ENCODE measurements at places on chromosomes 16 and 17. TPM values are rescaled to one million over a fixed set of nuclear protein-coding genes. Genes with fewer than 3 reads are reported as not detected.

DNA sequence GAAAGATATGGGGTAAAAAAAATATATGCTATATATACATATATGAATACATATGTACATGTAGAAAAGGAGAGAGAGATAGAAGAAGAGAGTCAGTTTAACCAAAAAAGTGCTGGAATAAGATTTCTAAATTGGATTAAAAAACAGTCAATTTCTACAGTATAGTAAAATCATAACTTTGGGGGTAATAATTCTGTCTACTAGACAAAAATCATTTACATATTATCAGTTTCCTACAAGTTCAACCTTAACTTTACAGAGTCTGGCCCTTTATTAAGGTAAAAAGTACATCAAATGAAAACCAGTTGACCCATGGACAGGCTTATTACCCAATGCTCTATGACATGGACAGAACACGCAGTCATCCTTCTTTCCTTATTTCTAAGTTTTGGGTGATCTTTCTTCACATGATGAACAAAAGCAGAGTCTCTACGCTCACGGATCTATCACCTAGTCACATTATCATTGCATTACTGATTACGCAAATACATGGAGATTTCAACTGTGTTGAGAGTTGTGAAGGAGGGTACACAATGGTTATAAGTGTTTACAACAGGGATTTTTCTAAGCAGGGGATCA, 63.9 kb upstream of the SMIM36 start:
- DNase-seq = no peak

The FSCN2 gene
- total RNA-seq = 1.7 TPM

DNA sequence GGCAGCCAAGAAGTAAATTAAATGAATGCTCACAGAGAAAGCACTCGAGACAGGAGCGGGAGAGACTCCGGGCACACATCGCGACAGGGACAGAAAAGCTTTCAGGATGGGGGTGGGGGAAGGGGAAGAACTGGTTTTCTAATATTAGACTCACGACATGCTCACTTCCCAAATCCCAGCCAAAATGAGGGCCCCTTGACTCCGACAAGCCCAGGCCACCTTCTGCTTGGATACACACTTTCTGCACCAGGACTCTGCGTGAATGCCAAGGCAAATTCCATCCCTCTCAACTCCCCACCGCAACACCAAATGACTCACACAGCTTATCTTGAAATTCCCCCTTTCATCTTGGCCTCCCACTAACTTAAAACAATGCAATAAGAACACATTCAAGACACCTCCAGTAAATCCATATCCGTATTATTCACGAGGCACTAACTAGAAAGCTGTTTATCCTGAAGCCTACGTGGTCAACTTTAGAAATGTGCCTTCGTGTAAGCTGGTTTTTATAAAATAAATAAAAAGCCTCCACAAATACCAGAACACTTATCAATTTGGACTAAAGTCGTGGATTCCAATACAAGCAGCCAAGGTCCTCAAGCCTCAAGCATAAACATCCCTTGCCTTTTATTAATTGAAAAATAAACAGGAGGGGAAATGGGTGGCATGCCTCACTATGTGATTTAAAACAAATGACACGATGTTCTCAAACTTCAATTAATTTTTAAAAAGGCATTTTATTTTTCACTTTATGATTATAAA, 46.1 kb downstream of the NXN start:
- DNase-seq = peak; percentile 95

GRCh38 chr17:34644941-34645550, 65.7 kb downstream of the TMEM132E start:
- no peak for DNase-seq

DNA sequence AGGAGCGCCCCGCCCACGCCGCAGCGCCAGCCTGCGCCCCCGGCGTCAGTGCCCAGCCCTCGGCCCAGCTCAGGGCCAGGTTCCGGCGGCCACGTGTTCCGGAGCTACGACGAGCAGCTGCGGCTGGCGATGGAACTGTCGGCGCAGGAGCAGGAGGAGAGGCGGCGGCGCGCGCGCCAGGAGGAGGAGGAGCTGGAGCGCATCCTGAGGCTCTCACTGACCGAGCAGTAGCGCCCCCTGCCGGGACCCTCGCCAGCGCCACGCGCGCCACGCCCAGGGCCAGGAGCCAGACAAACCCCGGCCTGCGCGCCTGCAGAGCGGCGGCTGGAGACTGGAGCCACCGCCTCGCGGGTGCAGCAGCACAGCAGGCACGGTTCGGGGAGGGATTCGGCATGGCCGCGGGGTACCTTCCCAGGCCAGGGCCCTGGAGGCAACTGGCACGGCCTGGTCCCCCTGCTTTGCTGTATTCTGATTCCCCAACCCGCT, 9.3 kb downstream of the CORO6 start:
- no peak for DNase-seq

DNA sequence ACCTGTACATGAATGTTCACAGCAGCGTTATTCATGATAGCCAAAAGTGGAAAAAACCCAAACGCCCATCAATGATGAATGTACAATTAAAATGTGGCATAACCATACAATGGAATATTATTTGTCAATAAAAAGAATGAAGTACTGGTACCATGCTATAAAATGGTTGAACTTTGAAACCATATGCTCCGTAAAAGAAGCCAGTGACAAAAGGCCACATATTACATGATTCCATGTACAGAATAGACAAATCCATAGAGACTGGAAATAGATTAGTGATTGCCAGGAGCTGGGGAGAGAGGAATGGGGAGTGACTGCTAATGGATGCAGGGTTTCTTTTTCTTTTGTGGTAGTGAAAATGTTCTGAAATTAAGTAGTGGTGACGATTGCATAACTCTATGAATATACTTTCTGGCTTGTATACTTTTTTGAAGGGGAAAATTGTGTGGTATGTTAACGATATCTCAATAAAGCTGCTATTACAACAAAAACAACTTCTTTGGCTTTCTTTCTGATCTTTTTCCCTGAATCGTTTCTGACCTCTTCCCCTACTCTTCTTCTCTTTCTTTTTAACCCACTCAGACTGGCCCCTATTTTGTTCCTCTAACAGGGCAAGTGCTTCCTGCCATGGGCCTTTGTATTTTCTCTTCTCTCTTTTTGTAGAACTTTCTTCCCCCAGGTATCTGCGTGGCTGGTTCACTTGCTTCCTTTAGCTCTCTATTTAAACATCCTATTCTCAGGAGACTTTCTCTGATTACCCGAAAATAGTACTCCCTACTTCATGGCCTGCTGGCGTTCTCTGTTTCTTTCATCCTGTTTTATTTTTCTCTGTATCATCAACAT, 67.9 kb downstream of the FTO start:
- no peak for DNase-seq

DNA sequence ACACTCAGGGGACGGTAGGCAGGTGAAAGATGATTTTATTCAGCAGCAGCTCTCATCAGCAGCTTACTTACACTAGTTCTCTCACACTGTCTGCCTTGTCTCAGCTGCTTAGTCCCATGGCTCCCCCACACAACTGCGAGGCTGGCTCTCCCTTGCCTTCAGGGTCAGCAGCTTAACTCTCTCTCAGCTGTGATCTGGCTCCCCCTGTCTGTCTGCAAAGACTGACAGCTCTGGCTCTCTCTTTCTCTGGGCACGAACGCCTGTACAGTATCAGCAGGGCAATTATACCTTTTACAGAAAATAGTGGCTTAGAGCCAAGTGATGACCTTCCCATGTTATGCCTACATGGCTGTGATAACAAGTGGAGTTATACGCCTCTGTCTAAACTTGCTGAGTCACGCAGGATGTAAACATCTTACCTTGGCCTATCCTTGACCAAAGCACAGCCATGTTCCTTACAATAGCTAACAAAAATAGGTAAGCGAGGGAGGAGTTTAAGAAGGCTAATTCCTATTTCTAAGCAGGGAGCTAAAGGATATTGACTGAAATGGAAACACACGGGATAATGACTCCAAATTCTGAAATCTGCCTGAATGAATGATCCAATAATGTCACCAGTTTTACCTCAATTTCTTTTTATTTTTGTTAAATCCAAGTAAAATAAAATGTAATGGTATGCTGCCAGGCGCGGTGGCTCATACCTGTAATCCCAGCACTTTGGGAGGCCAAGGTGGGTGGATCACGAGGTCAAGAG, 1.1 kb upstream of the NDUFAB1 start:
- no peak for DNase-seq

- DNase-seq = no peak
Measured at GRCh38 chr17:80224683-80225082, 4.5 kb downstream of the SLC26A11 start.

- no peak for DNase-seq
Measured at GRCh38 chr16:14331020-14331419, 259.9 kb downstream of the MRTFB start.

The MPO gene
- total RNA-seq = not detected

The C1QL1 gene
- total RNA-seq = 22.9 TPM

GRCh38 chr16:80611171-80611929, 70.6 kb downstream of the DYNLRB2 start:
- DNase-seq = no peak

DNA sequence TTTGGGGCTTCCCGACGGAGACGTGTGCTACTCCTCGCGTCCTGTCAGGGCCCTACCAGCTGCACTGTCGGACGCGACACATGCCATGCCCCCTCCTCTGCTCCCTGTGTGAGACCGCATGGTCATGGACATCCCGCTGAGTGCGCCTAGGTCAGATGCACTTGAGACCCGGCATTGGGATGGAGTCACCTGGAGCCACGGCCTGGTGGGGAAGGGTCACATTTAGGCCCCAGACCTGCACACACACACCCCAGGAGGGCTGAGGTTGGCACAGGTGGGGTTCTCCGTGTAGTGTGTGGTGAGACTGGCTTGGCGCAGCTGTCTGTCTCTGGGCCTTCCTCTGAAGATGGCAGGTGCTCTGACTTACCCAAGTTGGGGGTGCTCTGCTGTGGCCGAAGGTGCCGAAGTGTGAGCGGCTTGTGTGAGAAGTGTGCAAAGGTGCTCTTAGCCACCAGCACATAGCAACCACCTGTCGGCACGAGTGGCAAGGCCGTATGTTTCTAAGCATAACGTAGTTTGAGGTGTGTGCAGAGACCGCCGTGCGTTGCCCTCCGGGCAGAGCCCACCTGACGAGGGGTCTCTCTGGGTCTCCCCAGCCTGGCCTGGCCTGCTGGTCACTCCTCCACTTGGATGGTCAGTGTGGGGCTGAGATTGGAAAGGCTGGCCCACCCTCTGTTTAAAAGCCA, 108.6 kb downstream of the BANP start:
- DNase-seq = no peak

- no peak for DNase-seq
Measured at GRCh38 chr17:74404218-74404617, 27.7 kb upstream of the GPRC5C start.

The CACNA1H gene
- total RNA-seq = 2.0 TPM

The CLEC18A gene
- total RNA-seq = 0.65 TPM

The FBXO39 gene
- total RNA-seq = 0.31 TPM

GRCh38 chr16:27690608-27691007, 140.7 kb downstream of the KATNIP start:
- DNase-seq = peak; percentile 70

The PTRH2 gene
- 60.5 TPM for total RNA-seq

The ZNF263 gene
- 63.5 TPM for total RNA-seq

DNA sequence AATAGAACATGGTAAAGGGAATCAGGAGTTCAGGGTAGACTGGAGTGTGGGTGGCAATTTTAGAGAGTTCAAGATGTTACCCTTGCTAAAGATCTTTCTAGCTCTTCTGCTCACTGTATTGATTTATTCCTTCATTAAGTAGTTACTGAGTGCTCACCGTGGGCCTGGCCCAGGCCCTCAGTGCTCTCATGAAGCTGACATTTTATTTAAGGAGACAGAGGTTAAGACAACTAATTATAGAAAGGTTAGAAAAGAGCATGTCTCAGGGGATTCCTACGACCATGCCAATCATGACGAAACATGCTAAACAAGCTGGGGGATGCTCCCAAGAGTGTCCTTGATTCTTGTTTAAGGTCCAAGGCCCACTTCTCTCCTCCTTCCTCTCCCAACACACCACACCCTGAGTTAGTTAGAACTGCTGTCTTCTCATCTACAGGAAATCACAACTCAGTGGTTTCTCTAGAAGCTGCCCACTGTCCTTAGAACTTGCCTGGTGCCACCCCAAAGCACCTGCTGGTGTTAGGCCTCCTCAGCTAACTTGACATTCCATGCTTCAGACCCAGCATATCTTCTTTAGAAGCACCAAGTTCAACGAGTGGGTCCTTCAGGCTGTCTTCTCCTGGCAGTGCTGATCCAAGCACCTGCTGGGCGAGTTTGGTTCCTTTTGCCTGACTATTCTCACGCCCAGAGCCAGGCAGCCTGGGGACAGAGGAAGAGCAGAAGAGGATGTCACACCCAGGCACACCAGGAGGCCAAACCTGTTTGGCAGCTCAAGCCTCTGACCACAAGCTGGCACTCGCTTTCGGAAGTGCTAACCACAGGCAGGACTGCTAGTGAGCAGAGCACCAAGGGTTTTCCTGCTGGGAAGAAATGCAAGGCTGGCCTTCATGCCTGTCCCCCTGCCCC, 79.0 kb downstream of the GAS7 start:
- DNase-seq = peak; percentile 88

- DNase-seq = no peak
Measured at GRCh38 chr16:57481421-57481820, 4.9 kb downstream of the DOK4 start.

DNA sequence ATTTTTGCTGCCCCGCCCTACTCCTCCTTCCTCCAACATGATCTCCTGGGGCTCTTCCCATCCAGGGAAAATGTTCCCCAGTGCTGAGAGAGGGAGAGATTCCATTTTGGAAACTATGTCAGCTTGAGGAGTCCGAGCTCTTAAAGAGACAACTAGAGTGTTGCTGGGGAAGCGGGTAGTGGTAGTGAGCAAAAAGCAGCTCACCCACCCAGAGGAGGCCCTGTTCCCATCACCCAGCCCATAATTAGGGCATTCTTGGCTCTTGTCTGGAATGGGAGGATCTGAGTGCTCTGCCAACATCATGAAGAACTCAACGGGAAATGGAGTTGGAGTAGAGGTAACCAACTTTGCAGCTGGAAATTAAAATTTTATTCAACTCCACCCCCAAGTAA, 9.1 kb upstream of the MSL1 start:
- no peak for DNase-seq

GRCh38 chr16:68778551-68779231, 41.6 kb downstream of the CDH1 start:
- no peak for DNase-seq

DNA sequence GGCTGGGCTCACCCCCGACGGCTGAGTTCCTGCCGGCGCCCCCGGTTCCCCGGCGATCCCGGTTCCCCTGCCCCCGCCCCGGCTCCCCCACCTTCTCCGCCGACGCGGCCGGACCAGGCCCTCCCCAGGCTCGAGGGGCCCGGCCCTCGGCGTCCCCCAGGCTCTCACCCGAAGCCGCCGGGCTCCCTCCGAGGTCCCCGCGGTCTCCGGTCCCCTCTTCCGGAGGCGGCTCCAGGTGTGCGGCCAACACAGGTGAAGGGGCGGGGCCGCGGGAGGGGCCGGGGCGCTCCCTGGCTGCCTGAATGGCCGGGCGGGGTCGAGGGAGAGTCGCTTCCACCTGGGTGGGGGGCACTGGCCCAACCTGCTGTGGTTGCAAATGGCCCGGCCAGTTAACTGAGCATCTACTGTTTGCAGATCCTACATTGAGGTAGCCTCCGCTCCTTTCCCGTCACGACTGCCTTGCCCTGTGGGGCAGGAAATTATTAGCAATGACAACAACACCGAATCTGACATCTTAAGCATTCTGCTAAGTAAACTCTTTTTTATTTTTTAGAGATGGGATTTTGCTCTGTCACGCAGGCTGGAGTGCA, at the start of gene BICDL2:
BICDL2 (minus strand) TSS at position 219 of the 590 bp plus-strand sequence. CDS start 1,448 bp downstream, outside the sequence.
- DNase-seq = no peak

- no peak for DNase-seq
Measured at GRCh38 chr16:85379041-85380001, 233.8 kb upstream of the GSE1 start.

The VASN gene
- 100 TPM for total RNA-seq

The TMEM114 gene
- total RNA-seq = not detected
